Body of pancreas (tissue), 4 donors: ENCODE measurements at places on chromosomes 3 and 15.

DNA sequence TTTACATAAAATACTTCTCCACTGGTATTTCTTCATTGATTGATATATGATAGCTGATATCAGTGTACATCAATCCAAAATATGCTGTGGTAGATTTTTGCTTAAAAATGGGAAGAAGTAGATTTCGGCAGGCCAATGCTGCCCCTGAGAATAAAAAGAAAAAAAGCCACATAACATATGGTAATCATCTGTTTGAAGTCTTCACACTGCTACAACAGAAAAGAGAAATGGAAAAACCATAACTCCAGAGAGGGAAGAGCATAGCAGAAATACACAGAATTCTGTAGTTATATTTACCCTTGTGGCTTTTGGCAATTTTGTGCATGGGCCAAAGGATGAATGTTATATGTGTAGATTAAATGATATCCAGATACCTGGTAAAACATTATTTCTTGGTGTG is 143.1 kb upstream of the KCNMB2 start:
- no peak for DNase-seq
- H3K4me1 ChIP-seq, result no peaks in the 10 kb centered on the region
- no peak overlapping the region for H3K4me3 ChIP-seq
- no peaks in the 10 kb centered on the region for H3K27me3 ChIP-seq
- H3K27ac ChIP-seq, result no peak overlapping the region

GRCh38 chr3:42728668-42729364 is 26.2 kb upstream of the HHATL start:
- peaks cover 12% of the 10 kb centered on the region for H3K4me1 ChIP-seq
- H3K4me3 ChIP-seq, result no peak overlapping the region
- DNase-seq, result no peak

DNA sequence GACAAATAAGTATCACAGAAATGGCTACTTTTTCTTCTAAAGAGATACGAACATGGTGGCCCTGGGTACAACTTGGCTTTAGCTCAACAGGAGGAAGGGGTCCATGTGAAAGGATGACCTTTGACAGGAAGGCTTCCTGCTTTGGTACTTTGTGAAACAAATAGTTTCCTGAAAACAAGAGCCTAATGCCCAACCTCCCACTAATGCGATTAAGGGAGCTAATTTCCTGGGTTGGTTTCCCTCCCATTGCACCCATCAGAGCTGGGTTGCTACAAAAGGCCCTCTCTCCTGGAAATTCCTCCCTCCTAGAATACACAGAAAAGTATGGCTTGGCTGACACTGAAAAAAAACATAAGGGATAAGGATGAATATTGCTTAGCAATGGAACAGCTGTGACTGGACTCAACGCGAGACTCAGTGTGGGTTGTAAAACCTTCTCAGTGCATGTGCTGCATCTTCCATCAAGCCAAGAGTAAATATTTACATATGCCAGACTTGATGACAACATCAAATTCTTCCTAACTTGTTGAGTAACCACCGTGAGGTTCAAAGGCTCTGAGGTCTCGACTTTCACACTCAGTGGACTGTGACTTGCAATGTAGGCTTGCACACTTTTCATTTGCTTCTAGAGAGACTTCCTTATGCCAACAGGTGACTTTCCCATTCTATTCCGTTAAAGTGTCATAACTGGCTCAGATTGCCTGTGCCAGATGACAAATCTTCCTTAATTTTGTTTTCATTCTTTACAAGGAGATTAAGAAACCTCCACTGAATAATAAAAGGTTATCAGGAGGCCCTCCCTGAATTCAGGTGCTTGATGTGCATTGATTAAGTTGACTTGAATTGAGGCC is 60.1 kb downstream of the ADAMTS9 start:
- no peak overlapping the region for H3K4me3 ChIP-seq
- no peaks in the 10 kb centered on the region for H3K4me1 ChIP-seq
- no peaks in the 10 kb centered on the region for H3K27me3 ChIP-seq
- no peaks in the 10 kb centered on the region for H3K36me3 ChIP-seq
- no peak for DNase-seq

- H3K27ac ChIP-seq, result no peak overlapping the region
- no peak overlapping the region for H3K4me3 ChIP-seq
- no peak for DNase-seq
- H3K27me3 ChIP-seq, result no peaks in the 10 kb centered on the region
- H3K4me1 ChIP-seq, result no peaks in the 10 kb centered on the region
- no peaks in the 10 kb centered on the region for H3K36me3 ChIP-seq
Observed at GRCh38 chr3:50459785-50460184, 43.6 kb downstream of the CACNA2D2 start.

- H3K36me3 ChIP-seq, result no peaks in the 10 kb centered on the region
- H3K4me1 ChIP-seq, result peaks cover 48% of the 10 kb centered on the region
- H3K27me3 ChIP-seq, result no peaks in the 10 kb centered on the region
- no peak for DNase-seq
Observed at GRCh38 chr3:44996556-44996969, 20.5 kb downstream of the EXOSC7 start.

DNA sequence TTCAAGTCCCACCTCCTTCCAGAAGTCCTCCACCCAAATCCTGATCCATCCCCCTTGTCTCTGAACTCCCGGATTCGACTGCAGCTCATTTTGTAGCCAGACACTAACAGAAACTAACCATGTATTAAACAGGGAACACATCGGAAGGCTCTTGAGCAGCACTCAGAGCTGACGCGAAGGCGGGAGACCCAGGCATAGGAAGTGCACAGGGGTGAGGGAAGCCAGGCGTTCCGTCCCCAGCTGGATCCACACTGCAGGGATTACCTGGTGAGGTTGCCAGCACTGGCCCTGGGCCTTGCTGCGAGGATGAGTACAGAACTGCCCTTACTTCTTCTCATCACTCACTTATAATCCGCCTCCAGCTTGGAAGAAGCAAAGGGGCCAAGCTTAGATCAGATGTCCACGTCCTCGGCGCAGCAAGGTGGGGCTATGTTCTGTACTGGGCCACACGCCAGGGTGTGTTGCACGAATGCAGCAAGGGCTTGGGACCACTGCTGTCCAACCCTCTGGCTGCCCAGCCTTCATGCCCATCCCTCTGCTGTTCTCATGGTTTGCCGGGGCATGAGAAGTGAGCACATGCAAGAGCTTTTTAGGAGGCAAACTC is 124.2 kb upstream of the SMAD3 start:
- no peaks in the 10 kb centered on the region for H3K27me3 ChIP-seq
- no peak overlapping the region for H3K4me3 ChIP-seq
- no peak for DNase-seq
- H3K4me1 ChIP-seq, result no peaks in the 10 kb centered on the region

- no peaks in the 10 kb centered on the region for H3K27me3 ChIP-seq
- DNase-seq, result no peak
- no peak overlapping the region for H3K4me3 ChIP-seq
Observed at GRCh38 chr3:13513051-13513912, 33.2 kb downstream of the HDAC11 start.

DNA sequence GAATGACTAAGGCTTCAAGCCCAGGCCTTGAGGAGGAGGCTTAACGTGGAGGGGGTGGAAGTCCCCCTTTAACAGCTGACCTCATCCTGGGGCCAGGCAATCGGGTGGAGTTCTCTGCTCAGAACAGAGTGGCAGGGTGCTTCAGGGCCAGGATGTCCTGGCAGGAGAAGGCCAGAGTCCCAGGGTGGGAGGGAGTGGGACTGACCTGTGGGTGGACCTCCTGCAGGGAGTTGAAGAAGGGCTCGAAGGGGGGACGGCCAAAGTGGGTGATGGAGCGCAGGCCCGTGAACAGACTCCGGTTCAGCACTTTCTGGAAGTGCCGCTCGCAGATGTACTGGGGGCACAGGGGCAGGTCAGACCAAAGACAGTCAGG is 19.6 kb downstream of the DUOX2 start:
- no peaks in the 10 kb centered on the region for H3K27me3 ChIP-seq
- DNase-seq, result no peak
- H3K4me1 ChIP-seq, result no peaks in the 10 kb centered on the region
- no peaks in the 10 kb centered on the region for H3K36me3 ChIP-seq

GRCh38 chr3:23909341-23909740 is 7.4 kb downstream of the NKIRAS1 start:
- no peak for DNase-seq
- H3K4me1 ChIP-seq, result peaks cover 7% of the 10 kb centered on the region
- no peaks in the 10 kb centered on the region for H3K27me3 ChIP-seq
- no peak overlapping the region for H3K27ac ChIP-seq

DNA sequence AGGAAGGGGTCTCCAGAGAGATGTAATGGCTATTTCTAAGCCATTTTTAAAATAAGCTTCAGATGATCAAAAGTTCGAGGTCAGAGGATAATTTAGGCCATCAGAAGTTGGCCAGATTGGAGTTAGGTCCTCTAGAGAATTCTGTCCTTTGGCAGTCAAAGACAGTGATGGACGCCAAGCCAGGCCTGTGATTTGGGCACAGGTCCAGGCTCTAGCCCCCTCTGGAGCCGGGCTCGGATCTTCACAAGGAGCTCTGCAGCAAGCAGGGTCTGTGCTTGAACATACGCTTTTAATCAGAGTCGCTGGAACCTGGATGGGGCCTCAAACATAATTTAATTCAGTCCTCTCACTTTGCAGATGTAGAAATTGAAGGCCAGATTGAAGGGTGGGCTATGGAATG is 151.4 kb upstream of the BCL6 start:
- no peak for DNase-seq
- no peak overlapping the region for H3K27ac ChIP-seq
- H3K4me3 ChIP-seq, result no peak overlapping the region

GRCh38 chr3:141767066-141767465 is 3.9 kb downstream of the GRK7 start:
- H3K27me3 ChIP-seq, result no peaks in the 10 kb centered on the region
- DNase-seq, result no peak
- no peak overlapping the region for H3K4me3 ChIP-seq
- no peak overlapping the region for H3K27ac ChIP-seq

- H3K4me1 ChIP-seq, result peaks cover 13% of the 10 kb centered on the region
- H3K27me3 ChIP-seq, result no peaks in the 10 kb centered on the region
- DNase-seq, result no peak
- no peak overlapping the region for H3K4me3 ChIP-seq
- H3K27ac ChIP-seq, result no peak overlapping the region
- no peaks in the 10 kb centered on the region for H3K36me3 ChIP-seq
Observed at GRCh38 chr15:37767841-37768455, 166.5 kb upstream of the TMCO5A start.

GRCh38 chr3:15756505-15756904 is 41.3 kb downstream of the ANKRD28 start:
- H3K27ac ChIP-seq, result no peak overlapping the region
- H3K4me1 ChIP-seq, result peaks cover 21% of the 10 kb centered on the region
- no peak overlapping the region for H3K4me3 ChIP-seq
- H3K36me3 ChIP-seq, result no peaks in the 10 kb centered on the region
- H3K27me3 ChIP-seq, result no peaks in the 10 kb centered on the region

GRCh38 chr3:61299343-61300005 is 48.2 kb upstream of the FHIT start:
- no peaks in the 10 kb centered on the region for H3K36me3 ChIP-seq
- no peaks in the 10 kb centered on the region for H3K27me3 ChIP-seq
- H3K27ac ChIP-seq, result no peak overlapping the region
- no peak for DNase-seq

GRCh38 chr3:131849616-131850015 is 185.2 kb downstream of the CPNE4 start:
- no peaks in the 10 kb centered on the region for H3K4me1 ChIP-seq
- no peak overlapping the region for H3K4me3 ChIP-seq
- no peaks in the 10 kb centered on the region for H3K36me3 ChIP-seq
- no peaks in the 10 kb centered on the region for H3K27me3 ChIP-seq
